Natural killer cell (primary cell): ENCODE measurements at places on chromosomes 7 and 10. TPM values are rescaled to one million over a fixed set of nuclear protein-coding genes. Genes with fewer than 3 reads are reported as not detected.

Gene ITPRID1
- total RNA-seq: not detected

Gene UNCX
- not detected for total RNA-seq

DNA sequence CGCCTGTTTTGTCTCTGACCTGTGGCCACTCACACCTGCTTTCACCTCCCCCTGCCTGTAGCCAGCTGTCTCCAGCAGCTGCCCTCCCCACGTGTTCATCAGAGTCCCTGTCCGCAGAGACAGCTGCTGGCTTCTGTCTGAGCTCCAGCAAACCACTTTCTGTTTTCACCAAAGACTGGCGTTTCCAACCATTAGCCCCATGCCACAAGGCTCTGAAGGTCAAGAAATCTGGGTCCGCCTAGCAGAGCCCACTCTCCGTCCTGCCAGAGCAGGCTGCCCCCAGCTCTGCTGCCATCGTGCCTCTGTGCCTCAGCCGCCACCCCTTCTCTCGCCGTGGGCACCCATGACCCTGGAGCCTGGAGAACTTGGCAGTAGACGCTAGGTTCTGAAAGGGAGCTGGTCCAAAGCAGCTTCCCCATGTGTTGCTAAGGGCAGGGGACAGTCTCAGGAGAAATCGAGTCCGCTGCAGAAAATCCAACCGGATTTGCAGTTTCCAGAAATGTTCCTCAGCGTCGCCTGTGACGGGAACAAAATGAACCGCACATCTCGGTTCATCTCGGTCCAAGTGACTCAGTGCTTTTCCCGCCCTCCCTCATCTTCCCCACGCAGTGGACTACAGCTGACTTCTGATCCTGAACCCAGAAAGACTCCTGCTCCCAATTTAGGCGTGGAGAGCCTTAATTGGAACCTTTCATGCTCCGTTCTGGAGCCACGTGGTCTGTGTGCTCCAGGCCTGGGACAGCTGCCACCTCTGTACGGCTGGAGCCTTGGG, 28.0 kb downstream of the TMEM120A start:
- no peaks in the 10 kb centered on the region for H3K27me3 ChIP-seq
- H3K4me1 ChIP-seq: peaks cover 3% of the 10 kb centered on the region
- no peak overlapping the region for H3K27ac ChIP-seq
- DNase-seq: no peak
- no peak overlapping the region for H3K4me3 ChIP-seq

DNA sequence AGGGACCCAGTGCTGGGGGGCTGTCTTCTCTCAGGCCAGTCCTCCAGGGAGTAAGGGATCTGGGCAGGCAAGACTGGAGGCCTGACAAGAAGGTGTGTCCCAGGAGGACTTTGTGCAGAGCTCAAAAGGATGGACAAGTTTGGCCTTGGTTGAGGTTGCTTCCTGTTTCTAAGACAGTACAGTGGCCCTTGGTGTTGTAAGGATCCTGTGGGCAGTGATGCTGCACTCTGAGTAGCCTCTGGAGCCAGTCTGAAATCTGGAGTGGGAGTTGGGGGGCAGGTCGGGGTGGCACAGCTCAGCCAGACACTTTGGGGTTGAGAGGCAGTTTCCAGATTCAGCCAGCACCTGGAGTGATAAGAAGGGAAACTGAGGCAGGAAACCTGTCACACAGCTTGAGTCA, 139.2 kb upstream of the ZMIZ1 start:
- H3K4me3 ChIP-seq: no peak overlapping the region
- H3K4me1 ChIP-seq: no peaks in the 10 kb centered on the region
- no peak for DNase-seq
- H3K36me3 ChIP-seq: no peaks in the 10 kb centered on the region

GRCh38 chr7:100132697-100133151, 6.0 kb downstream of the MBLAC1 start:
- peak; percentile 44 for DNase-seq
- H3K4me3 ChIP-seq: no peak overlapping the region
- no peaks in the 10 kb centered on the region for H3K27me3 ChIP-seq
- H3K4me1 ChIP-seq: peaks cover 12% of the 10 kb centered on the region
- no peaks in the 10 kb centered on the region for H3K36me3 ChIP-seq
- no peak overlapping the region for H3K27ac ChIP-seq

GRCh38 chr7:2279896-2280295, 34.3 kb downstream of the SNX8 start:
- peaks cover 2% of the 10 kb centered on the region for H3K36me3 ChIP-seq
- no peaks in the 10 kb centered on the region for H3K27me3 ChIP-seq
- DNase-seq: no peak
- H3K27ac ChIP-seq: no peak overlapping the region
- H3K4me1 ChIP-seq: no peaks in the 10 kb centered on the region
- no peak overlapping the region for H3K4me3 ChIP-seq

DNA sequence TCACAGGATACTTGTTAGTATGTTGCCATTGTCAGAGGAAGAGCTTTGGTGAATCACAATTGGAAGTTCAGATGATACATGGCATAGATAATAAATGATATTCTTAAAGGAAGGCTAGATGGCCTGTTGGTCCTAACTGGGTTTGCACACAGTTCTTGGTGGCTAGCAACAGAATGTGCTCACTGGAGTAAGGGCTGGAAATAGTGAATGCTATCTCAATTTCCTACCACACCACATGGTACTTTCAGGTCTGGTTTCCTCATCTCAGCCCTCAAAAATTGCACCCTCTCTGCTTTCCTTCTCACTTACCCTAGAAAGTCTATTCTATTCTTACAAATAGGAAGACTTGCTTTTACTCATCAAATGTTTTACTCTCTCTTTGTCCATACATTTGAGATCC, 622.5 kb downstream of the ANKRD7 start:
- H3K36me3 ChIP-seq: no peaks in the 10 kb centered on the region
- H3K27ac ChIP-seq: no peak overlapping the region
- no peak for DNase-seq
- H3K27me3 ChIP-seq: no peaks in the 10 kb centered on the region
- no peak overlapping the region for H3K4me3 ChIP-seq

GRCh38 chr10:93363891-93364648, 118.1 kb downstream of the MYOF start:
- H3K27me3 ChIP-seq: no peaks in the 10 kb centered on the region
- no peaks in the 10 kb centered on the region for H3K4me1 ChIP-seq
- DNase-seq: no peak
- no peak overlapping the region for H3K4me3 ChIP-seq
- H3K27ac ChIP-seq: no peak overlapping the region

GRCh38 chr7:22094413-22095342, 149.0 kb upstream of the CDCA7L start:
- H3K4me1 ChIP-seq: no peaks in the 10 kb centered on the region
- no peak overlapping the region for H3K27ac ChIP-seq
- H3K27me3 ChIP-seq: no peaks in the 10 kb centered on the region

DNA sequence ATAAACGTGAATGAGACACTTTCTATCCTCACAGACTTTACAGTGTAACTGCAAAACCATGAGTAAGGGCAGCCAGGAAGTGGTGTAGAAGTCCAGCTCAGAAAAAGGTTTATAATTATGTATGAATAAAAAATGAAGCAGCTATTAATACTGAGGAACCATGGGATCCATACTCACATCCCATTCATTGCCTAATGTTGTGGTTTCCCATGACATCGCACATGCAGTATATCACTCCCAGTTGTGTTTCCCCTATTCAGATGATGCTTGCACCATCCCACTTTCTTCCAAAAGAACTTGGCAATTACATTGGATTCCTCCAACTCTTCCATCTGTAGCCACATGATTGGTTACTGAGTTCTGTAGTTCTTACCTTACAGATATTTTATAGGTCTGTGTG, 74.5 kb upstream of the SEMA3D start:
- no peaks in the 10 kb centered on the region for H3K36me3 ChIP-seq
- H3K4me3 ChIP-seq: no peak overlapping the region
- DNase-seq: no peak
- H3K4me1 ChIP-seq: no peaks in the 10 kb centered on the region

- H3K27ac ChIP-seq: no peak overlapping the region
- DNase-seq: no peak
- no peaks in the 10 kb centered on the region for H3K4me1 ChIP-seq
- H3K4me3 ChIP-seq: no peak overlapping the region
Measured at GRCh38 chr10:128908499-128908898, 558.5 kb upstream of the MGMT start.

DNA sequence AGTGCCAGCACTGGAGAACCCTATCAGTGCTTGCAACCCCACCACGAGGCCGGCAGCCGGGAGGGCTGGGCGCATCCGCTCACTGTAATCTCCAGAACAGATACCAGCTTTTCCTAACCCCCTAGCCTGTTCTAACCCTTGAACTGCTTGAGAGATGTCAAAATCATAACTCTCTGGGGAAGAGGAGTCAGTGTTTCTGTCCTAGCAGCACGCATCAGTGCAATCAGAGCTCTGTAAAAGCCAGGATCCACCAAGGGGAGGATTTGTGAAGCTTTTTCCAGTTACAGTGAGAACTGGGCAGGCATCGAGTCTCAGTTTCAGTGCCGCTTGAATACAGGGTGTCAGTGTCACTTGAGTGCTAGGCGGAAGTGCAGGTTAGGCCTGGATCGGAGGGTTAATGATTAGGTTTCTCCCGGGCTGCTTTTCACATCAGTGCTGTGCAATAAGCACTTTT, 104.5 kb upstream of the INSYN2A start:
- H3K27ac ChIP-seq: no peak overlapping the region
- H3K4me3 ChIP-seq: no peak overlapping the region
- H3K4me1 ChIP-seq: peaks cover 4% of the 10 kb centered on the region
- no peak for DNase-seq
- H3K27me3 ChIP-seq: no peaks in the 10 kb centered on the region
- no peaks in the 10 kb centered on the region for H3K36me3 ChIP-seq

- no peak overlapping the region for H3K4me3 ChIP-seq
- H3K36me3 ChIP-seq: no peaks in the 10 kb centered on the region
- peaks cover 9% of the 10 kb centered on the region for H3K27me3 ChIP-seq
- H3K4me1 ChIP-seq: no peaks in the 10 kb centered on the region
- DNase-seq: no peak
Measured at GRCh38 chr10:9198611-9199010, 1144.1 kb downstream of the GATA3 start.

GRCh38 chr7:3434611-3435010, 133.6 kb downstream of the SDK1 start:
- peaks cover 2% of the 10 kb centered on the region for H3K27me3 ChIP-seq
- no peak overlapping the region for H3K27ac ChIP-seq
- no peak overlapping the region for H3K4me3 ChIP-seq
- no peaks in the 10 kb centered on the region for H3K4me1 ChIP-seq
- DNase-seq: no peak
- no peaks in the 10 kb centered on the region for H3K36me3 ChIP-seq

DNA sequence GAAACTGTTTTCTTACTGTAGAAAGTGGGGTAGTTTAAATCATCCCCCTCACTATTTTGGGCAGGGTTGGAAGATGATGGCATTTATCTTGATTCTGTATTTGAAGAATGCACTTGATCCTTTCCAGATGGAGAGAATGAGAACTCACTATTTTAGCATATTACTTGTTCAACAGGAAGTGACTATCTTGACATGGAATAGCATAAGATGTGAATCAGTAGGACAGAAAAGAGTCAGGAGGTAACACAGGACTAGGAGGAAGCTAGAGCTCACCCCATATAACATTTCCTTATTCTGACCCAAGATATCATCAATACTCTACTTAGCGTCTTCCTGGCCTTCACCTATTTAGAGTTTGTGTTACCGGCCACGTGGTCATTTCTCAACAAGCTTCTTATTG, 400.2 kb downstream of the PHTF2 start:
- H3K36me3 ChIP-seq: no peaks in the 10 kb centered on the region
- no peaks in the 10 kb centered on the region for H3K4me1 ChIP-seq
- no peak for DNase-seq

DNA sequence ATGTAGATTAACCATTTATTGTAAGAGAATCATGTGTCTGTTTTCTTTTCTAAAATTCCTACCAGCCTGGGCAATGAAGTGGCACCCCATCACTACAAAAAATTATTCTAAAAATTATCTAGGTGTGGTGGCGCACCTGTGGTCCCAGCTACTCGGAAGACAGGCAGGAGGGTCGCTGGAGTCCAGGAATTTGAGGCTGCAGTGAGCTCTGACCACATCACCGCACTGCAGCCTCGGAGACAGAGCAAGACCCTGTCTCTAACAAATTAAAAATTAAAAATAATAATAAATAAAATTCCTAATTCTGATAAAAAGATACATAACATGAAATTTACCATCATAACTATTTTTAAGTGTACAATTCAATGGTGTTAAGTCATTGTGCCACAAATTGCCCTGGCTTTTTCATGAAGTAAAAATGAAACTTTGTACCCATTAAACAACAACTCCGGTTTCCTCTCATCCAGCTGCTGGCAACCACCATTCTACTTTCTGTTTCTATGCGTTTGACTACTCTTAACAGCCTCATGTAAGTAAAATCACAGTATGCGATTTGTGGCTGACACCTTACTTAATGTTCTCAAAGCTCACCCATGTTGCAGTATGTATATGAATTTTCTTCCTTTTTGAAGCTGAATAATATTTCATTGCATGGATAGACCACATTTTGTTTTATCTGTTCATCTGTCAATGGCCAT, 20.6 kb upstream of the USP6NL start:
- peaks cover 10% of the 10 kb centered on the region for H3K4me1 ChIP-seq
- H3K27ac ChIP-seq: peak overlapping the region; percentile 53
- H3K36me3 ChIP-seq: no peaks in the 10 kb centered on the region
- no peaks in the 10 kb centered on the region for H3K27me3 ChIP-seq

DNA sequence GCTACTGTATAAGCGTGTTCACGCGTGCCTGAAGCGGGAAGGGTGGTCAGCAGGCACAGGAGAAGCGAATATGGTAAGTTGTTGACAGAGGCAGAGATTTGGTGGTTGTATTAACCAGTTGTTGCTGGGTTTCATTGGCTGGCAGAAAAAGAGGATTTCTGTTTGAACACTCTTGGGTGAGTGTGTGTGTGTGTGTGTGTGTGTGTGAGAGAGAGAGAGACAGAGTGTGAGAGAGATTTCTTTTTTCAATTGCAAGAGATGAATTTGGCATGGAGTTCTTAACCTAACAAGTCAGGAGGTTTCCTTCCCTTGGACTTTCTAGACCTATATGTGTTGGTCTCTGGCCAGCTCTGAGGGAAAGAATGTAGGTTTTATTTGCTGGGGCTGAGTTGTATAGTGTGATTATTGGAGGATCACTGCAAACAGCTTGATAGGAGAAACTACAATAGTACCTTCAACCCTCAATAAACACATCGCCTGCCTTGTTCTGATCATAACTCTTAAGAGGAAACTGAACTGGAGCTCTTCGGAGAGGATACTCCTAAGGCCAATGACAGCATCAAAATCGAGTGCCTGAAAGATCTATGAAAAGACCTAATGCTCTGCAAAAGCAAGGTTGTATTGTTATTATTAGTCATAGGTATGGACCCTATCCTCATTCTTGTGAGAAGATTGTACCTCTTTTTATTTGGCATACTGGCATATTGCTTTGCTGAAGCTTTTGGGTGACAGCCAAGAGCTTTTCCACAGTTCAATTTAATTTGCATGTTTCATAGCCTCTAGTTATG, 1.2 kb downstream of the MCU start:
- no peak overlapping the region for H3K27ac ChIP-seq
- H3K27me3 ChIP-seq: no peaks in the 10 kb centered on the region
- H3K4me1 ChIP-seq: peaks cover 7% of the 10 kb centered on the region

- no peaks in the 10 kb centered on the region for H3K36me3 ChIP-seq
- H3K27ac ChIP-seq: no peak overlapping the region
- no peaks in the 10 kb centered on the region for H3K27me3 ChIP-seq
- no peak overlapping the region for H3K4me3 ChIP-seq
- no peak for DNase-seq
Measured at GRCh38 chr10:95314192-95314918, 23.6 kb upstream of the PDLIM1 start.
